Right renal pelvis (tissue), 4 donors: ENCODE measurements at places on chromosomes 5 and 9.
A peak's percentile ranks its signal among the peaks of the same experiment; 100 is the strongest.

- DNase-seq, result peak; percentile 87
Measured at GRCh38 chr5:181260720-181261319, at the start of gene TRIM52. TRIM52 (minus strand) TSS chr5:181261143; CDS start chr5:181260813, 330 bp downstream.

DNA sequence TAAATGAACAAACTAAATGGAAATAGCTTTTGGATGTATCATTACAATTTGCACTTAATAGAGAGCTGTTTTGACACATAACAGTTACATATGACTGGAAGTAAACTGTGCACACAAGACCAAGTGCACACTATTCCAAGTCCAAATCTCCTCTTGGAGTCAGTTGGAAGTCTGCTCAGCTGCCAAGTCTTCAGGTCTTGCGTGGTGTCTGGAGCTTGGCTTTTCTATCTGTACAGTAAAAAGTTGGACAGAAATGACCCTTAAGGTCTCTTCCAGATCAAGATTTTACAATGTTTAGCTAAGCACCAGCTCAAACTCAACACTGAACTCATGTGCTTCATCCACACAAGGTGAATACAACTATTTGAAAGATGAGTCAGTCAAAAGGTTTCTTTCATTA, 456.9 kb downstream of the RASEF start:
- no peak for DNase-seq

- no peak for DNase-seq
Measured at GRCh38 chr5:83363111-83363885, 108.2 kb upstream of the VCAN start.

- no peak for DNase-seq
Measured at GRCh38 chr9:75063556-75064305, 24.2 kb downstream of the NMRK1 start.

DNA sequence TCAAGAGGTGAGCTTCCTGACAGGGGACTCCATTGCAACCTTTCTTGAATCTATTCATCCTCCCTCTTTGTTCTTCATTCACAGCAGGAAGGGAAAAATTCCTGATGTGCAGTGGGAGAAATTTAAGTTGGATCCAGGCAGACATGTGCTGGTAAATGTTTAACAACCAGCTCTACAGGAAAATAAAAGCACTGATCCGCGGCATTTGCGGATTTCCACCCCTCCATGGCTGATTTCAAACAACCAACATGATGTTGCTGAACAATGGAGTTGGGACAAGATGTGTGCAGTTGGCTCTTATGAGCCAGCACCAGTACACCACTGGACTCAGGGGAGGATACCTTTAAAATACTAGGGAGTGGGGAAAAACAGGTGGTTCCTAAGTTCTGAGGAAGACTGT, 47.0 kb downstream of the SPRY4 start:
- peak; percentile 67 for DNase-seq
